AG20443 (cell line): ENCODE measurements at places on chromosomes 3 and 15.

DNA sequence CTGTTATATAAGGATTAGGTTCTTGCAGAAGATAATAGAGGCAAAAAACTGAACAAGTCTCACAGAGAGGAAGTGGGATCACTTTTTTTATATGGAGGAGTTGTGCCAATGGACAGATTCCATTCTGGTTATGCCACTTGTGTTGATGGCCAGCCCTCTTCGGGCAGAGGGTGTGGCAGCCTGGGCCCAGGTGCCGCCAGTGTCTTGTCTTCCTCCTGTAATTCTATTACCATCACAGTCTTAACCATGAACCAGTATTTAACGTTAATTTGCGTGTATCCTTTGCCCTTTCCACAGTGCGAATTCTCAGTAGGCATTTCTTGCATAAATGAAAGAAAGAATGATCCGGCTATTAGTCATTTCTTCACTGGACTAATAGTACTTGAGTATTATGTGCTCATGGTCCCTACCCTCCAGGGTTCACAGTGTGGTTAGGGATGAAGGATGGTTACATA is 7.0 kb upstream of the USP4 start:
- DNase-seq = peak; percentile 55

GRCh38 chr15:37877851-37878741 is 56.3 kb upstream of the TMCO5A start:
- peak; percentile 20 for DNase-seq

DNA sequence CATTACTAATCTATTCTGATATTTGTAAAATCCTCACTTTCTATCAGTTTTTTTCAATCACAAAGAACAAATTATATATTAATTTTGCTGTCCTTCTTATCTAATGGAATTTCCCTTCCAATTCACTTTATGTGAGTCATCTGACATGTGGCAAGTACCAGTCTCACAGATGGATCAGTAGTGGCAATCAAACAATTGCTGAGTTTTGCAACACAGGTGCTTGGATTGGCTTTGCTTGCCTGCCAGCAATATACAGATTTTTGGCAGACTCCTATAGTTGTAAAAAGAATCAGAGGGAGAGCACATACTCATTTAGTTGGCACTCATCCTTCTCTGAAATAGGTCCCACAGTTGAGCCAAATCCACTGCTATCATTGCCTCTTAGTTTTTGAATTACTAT is 83.7 kb downstream of the BCHE start:
- no peak for DNase-seq

DNA sequence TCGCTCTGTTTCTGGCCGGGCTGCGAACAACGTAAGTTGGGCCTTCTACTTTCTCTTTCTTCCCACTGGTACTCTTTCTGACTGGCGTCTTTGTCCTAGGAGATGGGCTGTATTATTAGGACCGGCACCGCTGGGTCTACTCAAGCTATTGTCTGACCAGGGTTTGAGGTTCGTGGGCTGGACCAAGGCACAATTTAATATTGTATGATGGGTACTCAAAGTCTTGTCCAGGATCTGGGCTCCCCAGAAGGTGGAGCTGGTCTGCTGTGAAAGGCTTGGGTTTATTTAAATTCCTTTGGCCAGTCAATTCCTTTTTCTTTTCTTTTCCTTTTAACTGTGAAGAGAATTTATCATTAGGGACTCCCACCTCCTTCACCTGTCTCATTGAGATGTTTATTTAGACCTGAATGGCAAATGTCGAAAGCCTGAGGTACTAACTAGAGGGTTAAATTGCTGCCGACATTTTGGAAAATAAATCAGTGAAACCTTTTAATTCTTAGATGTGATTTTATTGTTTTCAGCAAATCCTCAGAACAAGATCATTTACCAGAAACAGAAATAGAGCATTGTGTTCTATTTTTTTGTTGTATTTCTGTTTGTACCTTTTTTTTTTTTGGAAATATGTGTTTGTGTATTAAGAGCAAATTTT is 410 bp downstream of the LRRC49 start:
- DNase-seq = peak; percentile 68

DNA sequence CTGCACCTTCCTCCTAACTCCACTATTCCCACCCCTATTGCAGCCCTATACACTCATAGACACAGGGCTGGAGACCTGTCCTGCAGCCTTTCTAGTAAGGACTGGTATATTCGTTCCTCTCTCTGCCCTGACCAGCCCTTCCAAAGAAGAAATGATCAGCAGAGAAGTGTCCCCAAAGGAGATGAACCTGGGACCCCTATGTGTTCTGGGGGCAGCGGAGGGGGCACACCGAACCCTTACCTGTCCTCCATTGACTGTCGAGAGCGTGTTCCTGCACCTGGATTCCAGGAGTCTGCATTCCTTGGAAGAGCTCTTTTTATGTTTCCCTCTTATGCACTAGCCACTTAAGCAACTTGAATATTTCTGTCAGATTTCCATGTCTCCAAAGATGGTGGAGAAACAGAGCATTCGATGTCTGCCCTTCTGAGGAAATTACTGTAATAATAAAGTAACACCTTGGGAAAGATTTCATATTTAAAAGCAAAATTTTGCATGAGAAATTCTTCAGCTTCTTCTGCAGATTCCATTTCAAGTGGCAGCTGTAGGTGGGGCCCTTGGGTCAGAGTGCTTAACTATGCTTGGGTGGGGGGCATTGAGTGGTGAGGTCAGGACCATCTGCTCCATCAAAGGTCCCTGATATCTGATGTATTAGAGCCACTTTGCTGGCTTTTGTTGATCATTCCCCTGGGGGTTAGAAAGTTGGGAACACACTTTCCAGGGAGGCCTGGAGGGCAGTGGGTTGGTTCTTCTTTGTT is 6.3 kb downstream of the EPHB1 start:
- DNase-seq = no peak
